Endothelial cell (in vitro differentiated cells): ENCODE measurements at places on chromosomes 11 and 22. TPM values are rescaled to one million over a fixed set of nuclear protein-coding genes. Genes with fewer than 3 reads are reported as not detected.

The NUP98 gene
- 59.9 TPM for total RNA-seq

The SLCO2B1 gene
- total RNA-seq: 3.5 TPM

The MFNG gene
- total RNA-seq: 75.4 TPM

The CCDC15 gene
- total RNA-seq: 2.4 TPM

The C11orf42 gene
- not detected for total RNA-seq

The HBB gene
- not detected for total RNA-seq

The CCDC89 gene
- total RNA-seq: not detected

The CD82 gene
- 16.1 TPM for total RNA-seq

The SYCE3 gene
- not detected for total RNA-seq
